Ovary (tissue), 10 donors: ENCODE measurements at places on chromosomes 5 and 9.
A peak's percentile ranks its signal among the peaks of the same experiment; 100 is the strongest.

GRCh38 chr9:109086221-109086620 is 33.5 kb downstream of the TMEM245 start:
- no peak for DNase-seq

- no peak for DNase-seq
Measured at GRCh38 chr9:88745276-88746001, 210.5 kb downstream of the NXNL2 start.

- DNase-seq = peak; percentile 37
Measured at GRCh38 chr9:134187891-134188385, 23.6 kb upstream of the RNU6ATAC start.

- DNase-seq = peak; percentile 25
Measured at GRCh38 chr5:139650031-139650688, 2.0 kb downstream of the CXXC5 start.
